ENCODE measurements at places on chromosomes 1 and 21.

DNA sequence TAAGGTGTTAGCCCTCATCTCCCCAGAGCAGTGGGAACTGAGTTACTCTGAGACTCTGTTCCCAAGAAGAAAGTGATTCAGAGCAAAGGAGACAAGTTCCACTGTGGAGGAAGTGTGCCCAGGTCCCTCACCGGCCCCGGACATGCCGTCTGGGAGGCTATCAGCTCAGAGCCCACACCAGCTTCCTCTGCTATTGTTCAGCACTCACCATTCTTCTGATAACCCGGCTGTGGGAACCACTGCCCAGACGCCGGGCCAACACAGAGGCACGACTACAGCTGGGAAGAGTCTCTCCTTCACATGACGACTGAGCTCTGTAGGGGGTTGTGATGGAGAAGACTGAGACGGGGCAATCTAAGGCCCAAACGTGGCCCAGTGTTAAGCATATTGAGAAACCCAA is 34.2 kb upstream of the GJA5 start:
- no peak for DNase-seq

DNA sequence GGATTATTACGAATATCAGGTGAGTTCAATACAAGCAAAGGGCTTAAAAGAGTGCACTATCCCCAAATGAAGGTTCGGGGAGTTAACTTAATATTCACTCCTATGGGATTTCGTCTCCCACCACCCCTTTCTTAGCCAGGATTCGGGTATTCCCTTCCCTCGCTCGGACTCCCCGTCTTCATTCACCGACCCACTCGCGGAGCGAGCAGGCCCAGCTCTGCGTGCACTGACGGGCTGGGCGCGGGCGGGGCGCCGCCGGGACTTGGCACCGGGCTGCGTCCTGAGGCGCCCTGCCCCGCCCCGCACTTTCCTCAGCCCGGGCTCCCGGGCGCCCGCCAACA is 7.7 kb upstream of the MPZL1 start:
- DNase-seq, result no peak

DNA sequence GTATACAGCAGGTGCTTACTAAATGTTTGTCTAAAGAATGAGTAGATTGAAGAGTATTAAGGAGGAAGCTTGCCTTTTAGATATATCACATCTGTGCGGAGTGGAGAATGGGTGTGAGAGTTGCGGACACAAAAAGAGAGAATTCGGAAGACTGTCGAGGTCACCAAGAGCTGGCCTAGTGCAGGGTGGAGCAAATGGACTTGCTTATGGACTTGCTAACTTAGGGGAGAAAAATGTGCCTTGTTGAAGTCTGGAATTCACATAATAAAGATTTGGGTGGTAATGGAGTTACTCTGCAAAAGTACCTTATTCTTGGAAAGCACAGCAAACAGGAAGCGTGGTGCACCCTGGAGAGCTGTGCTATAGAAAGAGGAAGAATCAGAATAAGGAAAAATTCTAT is 361.7 kb downstream of the PRDM2 start:
- DNase-seq, result no peak

DNA sequence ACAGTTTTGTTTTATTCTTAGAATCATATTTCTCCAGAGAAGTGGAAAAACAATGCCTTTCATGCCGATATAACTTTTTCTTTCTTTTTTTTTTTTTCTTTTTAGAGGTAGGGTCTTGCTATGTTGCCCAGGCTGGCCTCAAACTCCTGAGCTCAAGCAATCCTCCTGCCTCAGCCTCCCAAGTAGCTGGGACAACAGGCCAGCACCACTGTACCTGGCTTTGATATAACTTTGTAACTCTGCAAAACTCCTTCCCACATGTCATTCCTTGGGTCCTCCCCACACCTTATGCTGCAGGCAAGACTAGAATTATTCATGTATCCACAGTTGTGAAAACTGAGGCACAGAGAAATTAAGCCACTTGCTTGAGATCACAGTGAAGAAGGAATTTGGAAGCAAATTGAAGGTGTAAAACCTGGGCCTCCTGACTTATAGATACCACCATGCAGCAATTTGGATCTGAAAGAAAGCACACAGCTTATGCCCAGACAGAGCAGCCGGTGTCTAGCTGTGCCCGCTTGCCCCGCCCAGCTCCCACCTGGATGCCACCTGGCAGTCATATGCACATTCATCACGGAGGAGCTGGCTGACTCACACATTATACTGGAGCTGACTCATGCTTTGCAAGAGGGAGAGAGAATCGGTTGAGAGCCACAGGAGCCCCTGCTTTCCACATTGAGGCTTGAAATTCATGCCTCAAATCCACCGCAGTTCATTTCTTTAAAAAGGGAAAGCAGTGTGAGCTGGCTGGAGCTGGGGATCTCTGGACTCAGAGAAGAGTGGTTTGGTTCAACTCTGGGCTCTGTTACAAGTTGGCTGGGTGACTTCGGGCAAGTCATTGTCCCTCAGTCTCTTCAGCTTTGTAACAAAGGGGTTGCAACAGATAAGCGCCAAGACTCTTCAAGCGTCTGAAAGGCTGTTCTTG is 8.3 kb upstream of the SLC2A1 start:
- no peak for DNase-seq

GRCh38 chr1:41467673-41468072 is 16.8 kb downstream of the EDN2 start:
- DNase-seq, result no peak

DNA sequence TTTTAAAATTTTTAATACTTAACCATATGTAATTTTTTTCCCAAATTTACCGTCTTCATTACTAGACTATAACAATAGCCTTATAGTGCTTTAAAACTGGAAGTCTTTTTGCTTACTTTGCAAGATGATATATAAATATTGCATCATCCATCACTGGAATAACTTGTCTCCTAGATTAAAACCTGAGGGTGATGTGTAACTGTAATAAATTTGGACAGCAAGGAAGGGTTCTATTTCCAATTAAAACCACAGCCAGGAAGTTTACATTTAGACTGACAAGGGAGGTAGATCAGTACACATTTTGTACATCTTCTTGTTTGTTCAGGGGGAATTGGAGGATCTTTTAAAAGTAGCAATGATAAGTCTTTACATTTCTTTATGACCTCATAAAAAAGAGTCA is 21.9 kb downstream of the NTNG1 start:
- no peak for DNase-seq

GRCh38 chr1:183227422-183228346 is 41.6 kb downstream of the LAMC2 start:
- no peak for DNase-seq

DNA sequence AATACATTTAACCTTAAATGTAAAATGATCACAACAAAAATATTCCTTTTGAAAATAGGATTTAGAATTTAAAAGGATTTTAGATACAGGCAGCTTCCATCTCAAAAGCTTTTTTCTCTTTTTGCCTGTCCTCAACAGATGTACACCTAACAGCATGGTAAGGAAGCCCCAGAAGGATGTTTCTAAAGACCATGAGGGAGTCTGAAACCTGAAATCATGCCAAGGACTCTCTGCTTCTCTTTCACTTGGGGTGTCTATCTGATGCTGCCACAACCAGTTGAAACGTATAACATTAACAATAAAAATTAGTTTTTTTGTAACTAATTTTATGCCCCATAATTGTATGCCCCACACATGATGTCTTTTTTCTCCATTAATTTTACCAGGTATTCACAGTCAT is 5.4 kb upstream of the ZNF281 start:
- no peak for DNase-seq

DNA sequence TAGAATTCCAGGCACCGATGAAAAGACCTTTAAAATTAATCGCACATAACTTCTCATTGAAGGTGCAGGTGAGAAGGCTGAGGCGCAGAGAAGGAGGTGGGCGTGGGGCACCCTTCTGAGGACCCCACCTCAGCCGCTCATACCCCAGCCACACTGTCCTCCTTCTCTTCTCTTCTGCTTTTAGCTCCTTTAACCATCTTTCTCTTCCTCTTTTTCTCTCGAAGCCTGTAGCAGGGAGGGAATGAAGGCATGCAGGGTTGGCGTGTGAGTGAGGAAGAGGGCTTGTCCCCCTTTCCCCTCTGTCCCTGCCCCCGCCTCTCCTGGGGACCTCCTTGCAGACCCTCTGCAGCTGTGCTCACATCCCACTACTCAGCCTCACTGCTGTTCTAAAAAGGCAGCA is 57.8 kb upstream of the CACNA1E start:
- no peak for DNase-seq

DNA sequence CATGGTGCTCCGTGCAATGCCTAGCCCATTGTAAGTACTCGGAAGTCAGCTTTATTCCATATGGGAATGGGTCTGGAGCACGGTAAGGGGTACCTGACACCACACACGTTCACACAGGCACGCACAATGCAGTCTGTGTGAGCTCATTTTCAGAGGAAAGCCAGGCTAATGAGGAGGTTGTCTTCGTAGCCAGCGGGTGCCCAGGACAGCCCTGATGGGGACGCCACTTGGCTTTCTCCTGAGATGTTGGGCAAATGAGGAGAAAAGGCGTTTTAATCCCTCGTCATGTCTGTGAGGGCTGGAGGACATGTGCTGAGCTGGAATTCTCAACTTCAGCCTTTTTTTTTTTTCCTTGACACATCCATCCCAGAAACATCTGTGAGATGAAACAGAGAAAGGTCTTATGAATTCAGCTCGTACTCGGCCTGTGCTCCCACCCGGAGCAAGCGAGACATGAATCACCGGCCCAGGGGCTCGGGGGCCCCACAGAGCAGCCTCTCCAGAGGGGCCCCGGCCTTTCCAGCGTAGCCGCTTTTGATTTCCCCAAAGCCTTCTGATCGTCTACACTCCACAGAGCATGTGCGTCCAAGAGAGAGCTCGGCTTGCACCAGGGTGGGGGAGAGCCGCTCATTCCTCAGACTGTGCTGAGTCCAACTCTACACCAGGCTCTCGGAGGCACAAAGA is 125.1 kb downstream of the EPHB2 start:
- DNase-seq, result no peak

DNA sequence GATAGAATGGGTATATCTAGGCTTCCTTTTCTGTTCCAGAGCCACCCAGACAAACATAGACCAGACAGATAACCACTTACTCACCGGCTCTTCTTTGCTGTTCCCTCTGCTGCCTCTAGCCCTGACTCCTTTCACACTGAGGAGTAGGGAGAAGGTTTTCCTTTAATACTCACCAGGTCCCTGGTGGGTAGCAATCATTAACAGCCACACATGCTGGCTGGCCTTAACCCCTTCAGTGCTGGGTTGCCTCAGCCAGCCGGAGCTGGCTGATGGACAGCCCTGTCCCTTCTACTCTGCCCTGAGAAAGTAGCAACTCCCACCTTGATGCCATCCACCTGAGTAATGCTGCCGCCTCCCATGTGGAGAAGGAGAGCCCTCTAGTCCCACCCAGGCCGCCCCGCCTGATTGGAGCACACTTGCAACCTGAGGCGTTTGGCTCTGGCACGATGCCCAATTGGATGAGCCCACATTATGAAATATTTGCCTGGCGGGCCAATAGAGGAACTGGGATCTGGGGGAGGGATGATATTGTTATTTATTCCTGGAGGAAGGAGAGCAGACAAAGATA is 71.6 kb downstream of the PLEKHA6 start:
- no peak for DNase-seq

- no peak for DNase-seq
Observed at GRCh38 chr1:91589437-91589836, 88.8 kb downstream of the CDC7 start.

DNA sequence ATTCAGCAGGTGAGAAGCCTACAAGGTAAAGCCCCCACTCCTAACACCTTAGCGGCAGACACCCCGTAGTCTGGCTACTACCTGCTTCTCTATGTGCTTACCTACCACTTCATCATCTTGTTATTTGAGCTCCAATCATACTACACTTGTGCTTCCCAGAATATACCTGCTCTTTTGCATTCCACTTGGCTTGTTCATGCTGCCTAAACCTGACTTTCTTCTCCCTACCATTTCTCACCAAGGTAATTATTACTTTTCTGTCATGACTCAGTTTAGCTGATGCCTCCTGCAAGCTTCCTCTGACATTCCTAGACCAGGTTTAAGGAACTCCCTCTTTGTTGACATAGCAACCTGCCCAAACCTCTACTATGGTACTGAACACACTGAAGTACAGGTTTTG is 495.6 kb upstream of the C1orf87 start:
- DNase-seq, result no peak

DNA sequence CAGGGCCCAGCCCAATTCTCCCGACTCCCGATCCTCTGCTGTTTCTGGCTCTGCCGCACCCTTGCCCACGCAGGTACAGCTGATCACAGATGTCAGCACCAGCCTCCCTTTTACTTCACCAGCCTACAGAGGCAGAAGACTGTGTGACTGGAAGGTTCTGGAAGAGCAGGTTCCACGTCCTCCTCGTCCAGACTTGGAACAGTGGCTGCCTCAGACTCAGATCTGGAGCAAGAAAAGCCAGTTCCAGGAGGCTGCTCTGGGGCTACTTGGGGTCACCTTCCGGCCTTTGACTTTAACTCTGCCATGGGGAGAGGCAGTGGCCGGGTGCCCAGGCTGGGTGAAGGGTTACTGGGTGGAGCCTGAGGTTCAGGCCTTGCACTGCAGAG is 16.1 kb upstream of the KLHDC7A start:
- no peak for DNase-seq

DNA sequence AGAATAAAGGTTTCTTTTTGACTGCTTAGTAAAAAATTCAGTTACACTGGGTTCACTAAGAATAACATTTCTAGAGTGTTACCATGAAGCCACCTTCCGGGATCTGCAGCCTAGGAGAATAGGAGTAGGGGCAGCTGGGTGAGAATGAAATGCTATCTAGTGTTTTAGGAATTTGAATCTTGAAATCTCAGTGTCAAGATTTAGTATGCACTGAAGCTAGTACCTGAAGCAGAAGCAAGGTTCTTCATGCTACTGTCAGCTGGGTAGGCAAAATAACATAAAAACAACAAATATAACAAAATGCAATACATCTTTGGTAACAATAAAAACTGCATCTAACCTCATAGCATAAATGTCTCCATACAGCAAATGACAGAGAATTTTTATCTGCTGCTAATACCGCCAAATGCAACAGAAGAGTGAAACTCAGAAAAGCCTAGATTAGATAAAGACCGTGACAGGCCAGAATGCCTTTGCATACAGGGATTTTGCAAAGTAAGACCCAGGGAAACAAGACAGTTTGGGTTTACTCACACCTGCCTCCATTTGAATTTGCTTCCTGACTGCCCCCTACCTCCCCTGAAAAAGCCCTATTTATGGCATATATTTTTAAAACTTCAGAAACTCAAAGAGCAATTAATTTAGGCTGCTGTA is 58.2 kb downstream of the GADD45A start:
- DNase-seq, result no peak

DNA sequence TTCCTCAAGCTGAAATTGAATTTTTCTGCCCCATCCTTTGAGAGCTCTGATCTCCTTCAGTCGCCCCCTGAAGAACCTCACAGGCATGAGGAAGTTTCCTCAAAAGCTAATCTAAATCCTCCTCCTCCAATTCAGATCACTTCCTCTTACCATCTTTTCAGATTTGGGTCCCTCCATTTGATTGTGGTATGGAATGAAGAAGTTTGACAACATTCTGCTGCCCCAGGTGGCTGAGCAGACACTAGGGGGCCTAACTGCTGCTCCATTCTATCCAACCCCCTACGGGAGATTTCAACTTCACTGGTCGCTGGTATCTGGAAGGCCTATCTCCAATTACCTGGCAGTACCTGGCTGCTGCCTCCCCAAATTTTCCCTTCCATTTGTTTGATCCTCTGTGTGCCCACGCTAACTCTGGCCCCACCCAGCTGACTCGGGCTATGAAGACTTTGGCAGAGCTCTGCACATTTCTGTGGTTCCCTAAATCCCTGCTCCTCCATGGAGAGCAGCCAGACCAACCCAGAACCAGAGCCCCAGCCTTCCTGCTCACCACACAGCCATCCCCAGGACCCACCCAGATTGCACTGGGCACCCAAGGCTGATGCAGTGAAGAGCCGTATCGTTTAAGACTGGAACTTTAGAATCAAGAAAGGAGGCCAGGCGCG is 7.8 kb downstream of the IRF6 start:
- DNase-seq, result no peak

All from stimulated activated naive CD4-positive, alpha-beta T cell treated with Interleukin-2 at 50 U/mL for 16 hours (primary cell).